ENCODE measurements at places on chromosomes 7 and 10.

DNA sequence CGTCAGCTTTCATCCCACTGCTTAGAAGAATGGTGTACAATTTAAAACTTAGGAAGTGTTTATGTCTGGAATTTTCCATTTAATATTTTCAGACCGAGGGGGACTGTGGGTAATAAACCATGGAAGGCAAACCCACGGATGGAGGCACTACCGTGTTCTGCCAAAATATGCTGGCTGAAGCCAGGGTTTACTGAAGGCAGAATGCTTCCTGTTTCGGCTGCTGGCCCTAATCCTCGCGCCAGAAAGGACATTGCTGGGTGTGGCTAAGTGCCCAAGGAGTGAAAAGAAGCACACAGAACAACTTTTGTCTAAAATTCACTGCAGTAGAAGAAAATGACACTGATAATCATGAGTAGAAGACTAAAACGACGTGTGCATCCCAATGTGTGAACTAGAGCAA lies 32.3 kb downstream of the PITRM1 start:
- DNase-seq: no peak

DNA sequence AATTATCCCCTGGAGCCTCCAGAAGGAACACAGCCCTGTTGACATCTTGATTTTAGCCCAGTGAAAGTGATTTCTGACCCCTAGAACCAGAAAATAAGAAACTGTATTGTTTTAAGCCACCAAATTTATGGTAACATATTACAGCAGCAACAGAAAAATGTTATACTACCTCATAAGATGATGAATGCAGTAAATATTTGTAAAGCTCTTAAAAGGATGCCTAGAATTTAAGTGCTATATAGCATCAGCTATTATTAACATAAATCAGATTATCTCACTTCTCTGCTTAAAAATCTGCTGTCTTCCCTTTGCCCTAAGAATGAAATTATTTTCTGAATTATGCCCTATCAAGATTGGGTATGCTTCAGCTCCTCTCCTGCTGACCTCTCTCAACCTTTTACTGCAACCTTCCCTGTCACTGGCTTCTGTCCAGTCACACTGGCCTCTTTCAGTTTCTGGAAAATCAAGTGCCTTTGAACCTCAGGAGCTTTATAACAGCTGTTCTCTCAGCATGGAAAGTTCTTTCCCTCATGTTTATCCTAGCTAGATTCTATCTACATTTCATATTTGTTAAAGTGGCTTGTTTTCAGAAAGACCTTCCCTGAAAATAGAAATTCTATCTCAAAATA lies 78.9 kb downstream of the GPR37 start:
- no peak for DNase-seq

DNA sequence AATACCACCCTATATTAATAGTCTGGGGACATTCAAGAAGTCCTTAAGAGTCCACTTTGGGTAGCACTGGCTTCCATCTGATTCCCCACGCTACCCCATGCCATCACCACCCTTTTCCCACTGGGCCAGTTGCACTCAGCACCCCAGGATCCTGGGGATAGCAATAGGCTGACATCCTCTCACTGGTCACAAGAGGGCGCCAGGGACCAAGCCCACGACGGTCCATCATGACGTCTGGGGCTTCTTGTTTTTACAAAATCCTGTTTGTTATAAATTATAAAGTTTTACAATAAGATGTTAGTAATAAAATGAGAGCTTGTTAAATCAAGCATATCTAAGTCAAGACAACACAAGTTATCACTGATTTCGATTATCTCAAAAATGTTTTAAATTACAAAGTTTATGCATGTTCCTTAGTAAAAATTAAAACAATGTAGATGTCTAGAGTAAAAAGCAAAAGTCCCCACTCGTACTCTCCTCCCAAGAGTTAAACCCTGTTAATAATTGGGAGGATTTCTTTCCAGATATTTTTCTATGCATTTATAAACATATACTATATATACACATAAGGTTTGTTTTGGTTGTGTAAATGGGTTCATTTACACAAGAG lies 15.4 kb downstream of the GPNMB start:
- DNase-seq: no peak

DNA sequence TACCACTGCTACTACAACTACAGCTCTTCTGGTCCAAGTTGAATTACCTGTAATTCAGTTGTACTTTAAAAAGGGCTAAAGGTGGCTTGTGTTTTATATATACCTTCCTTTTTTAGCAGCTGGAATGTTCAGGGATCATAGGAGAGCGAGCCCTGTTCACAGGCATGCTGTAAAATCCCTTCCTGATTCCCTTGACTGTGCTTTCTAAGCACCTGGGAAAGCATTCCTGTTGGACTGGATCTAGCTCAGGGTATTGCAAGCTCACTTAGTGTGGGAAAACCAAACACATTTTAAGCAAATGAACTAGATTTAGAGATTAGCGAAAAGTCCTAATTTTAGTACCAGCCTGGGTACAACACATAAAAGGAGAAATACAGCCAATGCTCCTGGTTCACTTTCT lies 31.5 kb downstream of the BPGM start:
- no peak for DNase-seq

DNA sequence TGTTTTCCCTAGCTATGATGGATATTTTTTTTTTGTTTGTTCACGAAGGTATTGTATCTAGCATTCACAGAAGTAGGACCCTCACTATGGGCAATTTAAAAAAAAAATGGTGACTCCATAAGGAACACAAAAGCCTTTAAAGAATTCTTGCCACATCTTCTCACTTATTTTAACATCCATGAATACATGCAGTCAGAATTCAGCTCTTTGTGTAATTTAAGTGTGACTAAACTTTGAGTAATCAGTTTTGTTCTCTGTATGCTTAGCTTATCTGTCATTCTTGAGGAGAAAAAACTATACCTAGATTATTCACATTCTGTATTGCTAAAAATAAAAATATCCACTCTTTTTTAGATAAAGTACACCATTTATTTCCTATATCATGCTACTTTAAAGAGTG lies 313.2 kb upstream of the KCND2 start:
- DNase-seq: no peak

- peak; percentile 56 for DNase-seq
Measured at GRCh38 chr10:105063796-105064195, 422.7 kb downstream of the SORCS3 start.

- no peak for DNase-seq
Measured at GRCh38 chr10:14491811-14492210, 161.1 kb upstream of the FRMD4A start.

DNA sequence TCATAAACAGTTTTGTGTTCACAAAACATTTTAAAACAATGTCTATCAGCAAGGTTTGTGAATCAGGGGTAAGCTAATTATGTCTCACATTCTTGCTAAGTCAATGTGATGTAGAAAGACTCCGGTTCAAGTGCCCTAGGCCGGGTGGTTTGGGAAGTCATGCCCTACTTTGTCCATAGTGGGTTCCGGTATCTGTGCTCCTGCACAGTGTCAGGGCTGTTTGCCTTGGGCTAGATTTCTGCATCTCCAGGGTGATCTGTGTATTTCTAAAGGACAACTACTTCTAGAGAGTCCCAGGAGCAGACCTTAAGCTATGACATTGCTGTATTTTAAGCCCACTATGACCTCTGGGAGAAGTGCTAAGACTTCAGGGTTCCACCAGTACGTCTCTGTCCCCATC lies 504.1 kb downstream of the PLXNA4 start:
- no peak for DNase-seq

GRCh38 chr7:151210087-151210854 lies at the start of gene H2BK1:
Gene H2BK1, minus strand, starts transcription at chr7:151210488. Its CDS starts 170 bp downstream, at chr7:151210318.
- no peak for DNase-seq

DNA sequence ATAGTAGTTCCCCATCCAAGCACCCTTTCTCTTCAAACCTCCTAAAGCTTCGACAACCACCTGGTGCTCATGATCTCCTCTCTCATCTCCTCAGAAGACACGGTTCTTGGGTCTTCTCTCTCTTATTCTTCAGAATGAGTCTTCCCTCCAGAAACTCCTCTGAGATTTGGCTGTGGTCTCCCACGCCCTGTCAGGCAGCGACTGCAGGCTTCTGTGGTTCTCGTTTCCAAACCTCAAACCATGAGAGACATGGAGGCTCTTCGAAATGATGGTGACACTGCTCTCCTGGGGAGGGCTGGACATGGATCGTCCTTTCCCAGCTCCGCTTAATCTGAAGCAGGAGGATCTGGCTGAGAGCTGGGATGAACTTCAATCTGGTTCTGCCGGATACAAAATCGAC lies 78.6 kb upstream of the PITRM1 start:
- no peak for DNase-seq

- no peak for DNase-seq
Measured at GRCh38 chr7:38020121-38020785, 99.8 kb downstream of the EPDR1 start.

DNA sequence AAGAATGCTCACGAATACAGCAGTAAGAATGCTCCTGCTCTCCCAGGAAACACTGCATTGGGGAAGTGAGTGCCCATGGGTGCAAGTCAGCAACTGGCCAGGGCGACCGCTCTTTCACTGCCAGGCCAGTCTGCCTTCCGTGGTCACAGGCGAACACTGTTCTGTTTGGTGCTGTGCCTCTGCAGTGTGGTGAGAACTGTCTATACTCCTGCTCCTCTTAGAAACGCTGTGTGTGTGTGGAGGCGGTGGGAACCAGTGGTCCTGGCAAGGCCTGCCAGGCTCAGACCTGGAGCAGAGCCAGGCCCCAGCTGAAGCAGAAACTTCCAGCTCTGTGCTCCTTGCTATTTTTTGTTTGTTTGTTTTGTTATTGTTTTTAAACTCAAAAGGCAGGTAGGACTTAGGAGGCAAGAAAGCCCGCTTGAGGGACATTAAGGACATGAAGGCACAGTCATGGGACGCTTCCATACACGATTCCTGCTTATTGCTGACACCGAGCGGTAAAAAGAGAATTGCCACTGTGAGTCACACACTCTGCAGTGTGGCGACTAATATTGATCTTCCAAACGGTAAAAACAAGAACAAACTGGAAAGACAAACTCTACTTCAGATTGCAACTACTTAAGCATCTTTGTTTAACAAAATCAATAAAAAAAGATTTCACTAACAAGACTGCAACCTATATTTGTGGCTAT lies 430.8 kb downstream of the DNAJB6 start:
- no peak for DNase-seq

DNA sequence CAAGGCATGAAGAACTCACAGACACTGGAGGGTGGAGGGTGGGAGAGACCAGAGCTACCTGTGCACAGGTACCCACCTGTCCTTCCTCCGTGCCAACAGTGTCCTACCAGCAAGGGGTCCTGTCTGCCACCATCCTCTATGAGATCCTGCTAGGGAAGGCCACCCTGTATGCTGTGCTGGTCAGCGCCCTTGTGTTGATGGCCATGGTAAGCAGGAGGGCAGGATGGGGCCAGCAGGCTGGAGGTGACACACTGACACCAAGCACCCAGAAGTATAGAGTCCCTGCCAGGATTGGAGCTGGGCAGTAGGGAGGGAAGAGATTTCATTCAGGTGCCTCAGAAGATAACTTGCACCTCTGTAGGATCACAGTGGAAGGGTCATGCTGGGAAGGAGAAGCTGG lies 21.8 kb downstream of the PRSS2 start:
- no peak for DNase-seq

DNA sequence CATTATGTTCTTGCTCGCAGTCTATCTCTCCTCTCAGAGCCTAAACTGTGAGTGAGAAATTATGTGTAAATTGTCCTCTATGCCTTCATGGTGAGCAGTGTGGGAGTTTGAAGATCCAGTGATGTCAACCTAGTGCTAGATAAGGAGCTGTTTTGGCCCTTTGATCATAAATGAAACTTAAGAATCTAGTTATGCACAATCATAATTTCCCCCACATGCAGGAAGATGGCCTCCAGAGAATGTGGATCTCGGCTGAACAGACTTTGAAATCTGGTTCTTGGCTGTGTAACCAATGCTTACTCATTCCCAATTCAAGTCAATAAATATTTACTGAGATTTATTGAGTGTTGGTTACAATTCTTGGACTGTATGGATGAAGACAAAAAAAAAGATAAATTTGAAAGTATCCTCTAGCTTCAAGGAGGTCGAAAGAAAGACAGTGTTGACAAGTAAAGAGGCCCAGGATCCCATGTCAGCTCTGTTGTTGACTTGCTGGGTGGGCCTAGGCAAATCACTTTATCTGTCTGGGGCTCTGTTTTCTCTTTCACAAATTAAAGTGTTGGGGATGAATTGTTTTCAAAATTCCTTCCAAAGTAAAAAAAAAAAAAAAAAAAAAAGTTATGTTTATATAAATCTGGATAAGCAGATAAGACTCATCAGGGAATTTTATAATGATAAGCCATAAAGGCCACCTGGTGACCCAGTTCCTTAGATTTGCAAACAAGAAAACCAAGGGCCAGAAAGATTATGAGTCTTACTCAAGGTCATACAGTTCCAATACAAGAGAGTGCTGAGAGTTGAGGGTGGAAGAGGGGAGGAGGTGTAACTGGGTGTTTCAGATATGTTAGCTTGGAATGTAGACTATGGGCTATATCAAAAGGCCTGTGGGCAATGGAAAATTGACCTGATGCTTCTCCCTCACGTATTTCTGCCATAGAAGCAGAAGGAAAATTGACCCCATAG lies 969.9 kb downstream of the KCNMA1 start:
- DNase-seq: no peak

DNA sequence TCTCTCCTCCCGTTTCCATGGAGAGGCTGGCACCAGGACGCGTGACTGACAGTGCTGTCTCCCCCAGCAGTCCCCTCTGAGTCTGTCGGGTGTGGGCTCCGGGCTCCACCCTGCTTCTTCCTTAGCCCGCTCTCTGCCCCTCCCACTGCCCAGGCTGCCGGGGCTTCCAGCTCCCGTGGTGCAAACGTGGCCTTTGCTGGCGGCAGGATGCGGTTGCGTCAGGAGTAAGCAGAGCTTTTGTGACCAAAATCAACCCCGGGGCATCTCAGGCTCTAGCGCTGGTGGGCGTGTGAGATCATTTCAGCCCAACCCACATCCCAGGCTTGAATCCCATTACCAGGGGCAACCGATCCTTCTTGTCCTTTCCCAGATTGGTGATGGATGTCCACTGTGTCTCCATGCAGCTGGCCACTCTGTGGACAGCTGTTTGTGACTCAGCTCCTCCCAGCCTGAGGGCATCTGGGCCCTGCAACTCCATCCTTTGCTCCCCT lies 28.2 kb downstream of the PTPRE start:
- no peak for DNase-seq

DNA sequence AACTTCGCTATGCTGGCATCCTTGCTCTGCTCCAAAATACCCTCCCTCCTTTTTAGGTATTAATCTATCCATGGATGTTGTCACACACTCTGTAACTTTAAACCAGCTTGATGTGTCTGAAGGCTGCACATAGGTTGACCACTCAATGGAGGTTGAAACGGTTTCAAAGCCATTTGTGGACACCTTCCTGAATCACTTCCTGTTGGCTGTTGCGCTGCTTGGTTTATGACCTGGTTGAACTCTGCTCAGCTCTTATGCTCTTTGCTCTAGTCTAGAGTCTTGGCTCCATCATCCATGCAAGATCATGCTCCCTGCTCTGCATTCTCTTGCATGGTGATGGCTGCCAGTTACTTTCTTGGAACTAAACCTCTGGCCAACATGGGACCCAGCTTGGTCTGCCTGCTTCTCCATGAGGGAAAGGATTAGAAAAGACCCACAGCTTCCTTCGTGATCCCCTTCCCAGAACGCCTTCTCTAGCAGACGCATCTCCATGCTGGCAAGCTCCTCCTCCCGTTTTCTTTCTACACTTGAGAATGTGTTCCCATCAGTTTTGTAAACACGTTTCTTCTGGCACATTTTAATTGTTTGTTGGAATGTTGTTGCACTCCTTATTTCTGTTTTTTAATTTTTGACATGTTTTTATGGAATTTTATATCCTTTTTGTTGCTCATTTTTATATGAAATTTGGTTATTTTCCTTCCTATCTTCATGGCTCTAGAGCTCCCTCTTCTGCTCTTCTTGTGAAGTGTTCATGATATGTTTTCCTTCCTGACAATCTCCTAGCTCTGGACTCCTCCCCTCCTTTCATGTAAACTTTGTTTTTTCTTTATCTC lies 149.8 kb downstream of the XPNPEP1 start:
- DNase-seq: peak; percentile 18

GRCh38 chr10:33523236-33523792 lies 188.8 kb upstream of the NRP1 start:
- no peak for DNase-seq

Data from left kidney (tissue), 8 donors.